Activated T-cell treated with anti-CD3 and anti-CD28 coated beads for 4 hours (primary cell): ENCODE measurements at places on chromosomes 5 and 9.

- no peak for DNase-seq
These were observed 145.9 kb downstream of the YIPF5 start for GRCh38 chr5:144024545-144024944.

DNA sequence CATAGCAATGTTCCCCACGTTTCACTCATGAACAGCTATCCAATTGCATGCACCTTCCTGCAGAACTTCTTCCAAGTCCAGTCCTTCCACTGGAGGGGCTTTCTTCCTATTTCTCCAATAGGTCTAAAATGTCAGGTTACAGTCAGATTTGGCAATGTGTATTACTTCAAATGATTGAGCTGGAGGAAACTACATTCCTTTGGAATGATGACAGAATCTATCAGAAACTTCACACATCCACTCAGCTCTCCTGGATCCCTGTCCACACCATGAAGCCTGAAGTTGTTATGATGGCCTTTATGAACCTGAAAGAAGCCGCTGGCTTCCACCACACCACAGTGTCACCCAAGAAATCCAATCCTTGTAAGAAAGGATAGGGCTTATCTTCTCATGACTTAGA, 32.2 kb downstream of the FBXW2 start:
- DNase-seq, result no peak

- DNase-seq, result no peak
These were observed 59.3 kb downstream of the CAST start for GRCh38 chr5:96721351-96721977.

DNA sequence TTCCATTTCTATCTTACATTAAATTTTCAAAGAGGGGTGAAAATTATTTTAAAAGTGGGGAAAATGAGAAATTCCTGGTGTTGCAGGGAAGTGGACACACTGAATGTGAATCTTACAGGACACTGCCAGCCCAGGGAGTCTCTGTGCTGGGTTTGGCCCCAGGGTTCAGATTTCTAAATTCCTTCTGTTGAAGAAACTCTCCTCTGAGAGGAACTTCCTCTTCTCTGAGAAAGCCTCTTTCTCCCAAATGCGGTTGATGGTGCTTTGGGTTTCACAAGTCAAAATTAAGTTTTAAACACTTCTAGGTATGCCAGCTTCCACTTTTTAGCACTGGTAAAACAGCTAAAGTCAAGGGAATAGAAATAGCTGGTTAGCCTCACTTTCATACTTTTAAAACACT, 317.9 kb upstream of the ITGA1 start:
- DNase-seq, result no peak

DNA sequence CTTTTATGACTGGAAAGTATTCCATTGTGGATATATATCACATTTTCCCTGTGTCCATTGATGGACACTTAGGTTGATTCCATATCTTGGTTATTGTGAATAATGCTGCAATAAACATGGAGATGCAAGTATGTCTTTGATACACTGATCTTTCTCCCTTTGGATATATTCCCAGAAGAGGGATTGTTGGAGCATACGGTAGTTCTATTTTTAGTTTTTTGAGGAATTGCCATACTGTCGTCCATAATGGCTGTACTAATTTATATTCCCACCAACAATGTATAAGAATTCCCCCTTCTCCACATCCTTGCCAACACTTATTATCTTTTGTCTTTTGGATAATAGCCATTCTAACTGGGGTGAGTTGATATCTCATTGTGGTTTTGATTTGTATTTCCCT, 54.9 kb upstream of the PITX1 start:
- DNase-seq, result no peak

DNA sequence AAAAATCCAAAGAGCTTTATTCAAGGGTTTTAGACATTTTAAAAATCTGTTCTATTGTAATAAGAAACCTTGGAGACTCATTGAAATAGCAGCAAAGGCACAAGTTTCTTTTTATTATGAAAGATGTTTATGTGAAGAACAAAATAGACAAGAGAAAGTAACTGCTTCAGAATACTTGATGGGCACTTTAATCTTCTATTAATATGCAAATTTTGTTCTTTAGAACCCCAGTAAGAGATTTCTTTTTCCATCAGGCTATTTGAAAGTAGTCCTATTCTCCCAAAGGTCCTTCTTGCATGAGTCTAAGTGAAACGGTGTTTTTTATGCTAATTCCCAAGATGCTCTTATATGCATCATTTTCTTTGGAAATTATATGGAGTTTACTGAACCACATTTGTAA, 602.0 kb downstream of the EFNA5 start:
- no peak for DNase-seq

DNA sequence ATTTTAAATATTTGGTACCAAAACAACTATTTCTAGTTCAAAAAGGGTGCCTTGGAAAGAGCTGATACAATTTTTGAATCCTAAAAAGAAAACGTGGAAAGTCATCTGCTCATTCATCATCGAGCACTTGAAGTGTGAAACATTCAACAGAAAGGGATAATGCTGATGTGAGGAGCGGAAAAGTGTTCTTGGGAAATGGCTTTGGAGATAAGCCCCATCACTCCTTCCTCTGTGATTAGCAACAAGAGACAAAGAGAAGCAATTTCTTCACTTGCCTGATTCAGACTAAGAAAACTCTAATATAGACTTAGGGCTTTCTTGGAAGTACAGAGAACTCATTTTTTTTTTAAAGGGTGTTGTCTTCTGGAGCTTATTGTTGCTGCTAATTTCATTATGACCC, 74.9 kb downstream of the C9orf152 start:
- DNase-seq, result no peak

GRCh38 chr5:146860213-146860893, 18.2 kb downstream of the PPP2R2B start:
- no peak for DNase-seq

DNA sequence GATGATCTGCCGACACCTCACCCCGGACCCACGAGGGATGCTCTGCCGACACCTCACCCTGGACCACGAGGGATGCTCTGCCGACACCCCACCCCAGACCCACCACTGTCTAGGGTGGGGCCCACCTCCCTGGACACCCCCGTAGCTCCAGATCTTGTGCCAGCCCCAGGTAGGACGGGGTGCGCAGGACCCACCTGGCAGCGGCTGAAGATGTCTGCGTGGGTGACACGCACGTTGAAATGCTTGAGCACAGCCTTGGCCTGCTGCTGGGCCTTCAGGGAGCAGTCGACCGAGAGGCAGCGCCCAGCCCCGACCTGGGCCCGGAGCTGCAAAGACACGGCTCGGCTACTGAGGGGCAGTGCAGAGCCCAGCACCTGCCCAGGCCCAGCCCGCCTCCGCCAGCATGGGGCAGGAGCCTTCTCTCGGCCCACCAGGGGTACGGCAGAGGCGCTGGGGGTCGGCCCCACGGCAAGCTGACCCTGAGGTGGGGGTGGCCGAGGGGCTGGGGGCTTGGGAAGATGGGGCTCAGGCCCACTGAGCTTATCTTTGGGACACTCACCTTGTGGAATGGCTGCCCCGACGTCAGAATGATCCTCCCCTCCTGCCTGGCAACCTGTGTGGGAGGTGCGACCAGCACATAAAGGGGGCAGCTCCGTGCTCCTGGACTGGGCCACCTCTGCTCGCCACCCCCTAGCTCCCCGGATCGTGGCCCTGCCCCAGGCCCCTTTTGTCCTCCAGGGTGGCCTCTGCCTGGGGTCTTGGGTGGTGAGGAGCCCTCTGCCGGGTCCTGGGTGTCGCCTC, 21.7 kb upstream of the NRARP start:
- no peak for DNase-seq

DNA sequence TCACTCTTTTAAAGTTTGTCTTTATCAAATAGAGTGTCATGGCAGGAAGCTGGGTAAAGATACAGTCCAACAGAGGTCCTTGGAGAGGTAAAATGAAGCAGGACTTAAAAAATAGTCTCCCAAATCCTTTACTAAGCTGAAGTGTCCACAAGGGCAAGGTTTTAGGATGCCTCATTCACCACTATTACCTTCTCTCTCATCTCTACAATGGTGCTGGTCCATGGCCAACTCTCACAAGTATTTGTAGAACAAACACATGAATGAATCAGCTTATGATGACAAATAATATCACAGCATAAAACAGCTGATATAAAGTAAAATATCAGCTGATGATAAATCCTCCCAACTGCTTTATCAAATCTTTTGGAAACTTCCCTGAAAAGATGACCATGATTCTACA, 162.3 kb upstream of the ZNF462 start:
- no peak for DNase-seq

- DNase-seq, result no peak
These were observed 39.6 kb upstream of the IDNK start for GRCh38 chr9:83583151-83584014.

GRCh38 chr5:162638849-162639248, 571.3 kb downstream of the GABRG2 start:
- DNase-seq, result no peak
